ENCODE measurements at places on chromosomes 11 and 22. TPM values are rescaled to one million over a fixed set of nuclear protein-coding genes. Genes with fewer than 3 reads are reported as not detected.

YPEL1 gene
- 4.9 TPM for total RNA-seq

GDPD5 gene
- total RNA-seq: 36.6 TPM

GRCh38 chr11:82902880-82903279 lies 1.3 kb downstream of the DDIAS start:
- DNase-seq: no peak

DNA sequence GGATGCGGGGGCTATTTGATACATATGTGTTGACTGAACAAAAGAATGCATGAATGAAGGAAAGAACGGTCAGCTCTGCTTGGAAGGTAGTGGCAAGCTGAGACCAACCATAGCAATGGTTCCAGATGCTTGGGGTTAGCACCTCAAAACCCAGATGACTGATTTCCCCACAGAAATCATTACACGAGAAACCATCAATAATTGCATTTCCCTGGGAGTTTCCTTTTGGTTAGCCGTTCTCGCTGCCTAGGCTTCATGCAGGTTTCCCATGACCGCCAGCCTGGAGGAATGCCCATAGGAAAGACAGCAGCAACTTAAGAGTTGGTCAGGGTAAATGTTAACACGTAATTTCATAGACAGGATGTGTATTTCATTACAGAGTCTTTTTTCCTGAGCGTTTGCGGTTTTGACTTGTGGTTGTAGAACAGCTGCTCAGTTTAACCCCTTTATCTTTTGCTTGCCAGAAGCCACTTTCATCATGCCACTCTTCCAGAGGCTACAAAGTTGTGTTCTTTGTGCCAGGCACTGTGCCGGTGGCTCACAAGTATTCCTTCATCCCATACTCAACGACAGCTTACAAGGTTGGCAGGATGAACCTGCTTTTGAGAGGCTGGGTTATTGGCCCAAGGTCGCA lies 2.8 kb downstream of the IL17RA start:
- DNase-seq: no peak

GRCh38 chr22:43412808-43413795 lies 1.3 kb downstream of the MPPED1 start:
- DNase-seq: no peak

GRCh38 chr11:107785401-107785800 lies 73.2 kb downstream of the SLC35F2 start:
- no peak for DNase-seq

DNA sequence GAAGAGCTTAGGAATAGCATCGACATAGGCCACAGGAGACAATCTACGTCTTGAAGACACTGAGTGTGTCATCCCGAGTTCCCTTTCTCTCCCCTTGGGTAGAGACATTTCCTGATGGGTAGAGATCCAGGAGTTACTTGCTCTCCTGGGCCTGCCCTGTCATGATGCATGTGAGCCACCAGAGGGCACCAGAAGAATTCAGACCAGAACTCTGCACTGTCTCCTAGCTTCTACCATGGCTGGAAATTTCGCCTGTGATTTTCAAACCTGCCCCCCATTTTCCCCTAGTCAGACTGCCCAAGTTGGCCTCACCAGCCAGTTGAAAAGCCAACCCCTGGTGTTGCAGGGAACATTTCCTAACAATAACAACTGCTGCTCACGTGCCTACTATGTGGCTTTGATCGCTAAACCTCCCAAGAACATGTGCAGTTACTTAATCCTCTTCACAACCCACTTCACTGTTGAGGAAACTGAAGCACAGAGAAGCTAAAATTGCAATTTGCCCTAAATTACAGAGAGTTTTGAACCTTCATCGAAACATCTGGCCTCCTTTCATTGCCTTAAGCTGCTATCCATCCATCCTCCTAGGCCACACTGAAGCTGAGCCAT lies 47.2 kb downstream of the C11orf58 start:
- no peak for DNase-seq

OTOG gene
- total RNA-seq: not detected

DPAGT1 gene
- total RNA-seq: 18.2 TPM

ROM1 gene
- total RNA-seq: 6.1 TPM

- DNase-seq: no peak
These were observed 1.7 kb upstream of the MRTFA start for GRCh38 chr22:40638261-40638660.

APOL5 gene
- not detected for total RNA-seq

- no peak for DNase-seq
These were observed 28.4 kb upstream of the RBFOX2 start for GRCh38 chr22:36056980-36057379.

CDC42EP2 gene
- 27.7 TPM for total RNA-seq

ACTN3 gene
- not detected for total RNA-seq

GRCh38 chr11:2530855-2531200 lies 86.0 kb downstream of the KCNQ1 start:
- DNase-seq: no peak

TUBA8 gene
- total RNA-seq: 5.6 TPM

DERL3 gene
- total RNA-seq: 0.25 TPM

SPON1 gene
- total RNA-seq: 31.7 TPM
